Activated gamma-delta T cell treated with Interleukin-2 at 50 U/mL for 16 hours (primary cell): ENCODE measurements at places on chromosomes 4 and X.
A peak's percentile ranks its signal among the peaks of the same experiment; 100 is the strongest.

GRCh38 chr4:30056016-30056766 lies 664.0 kb upstream of the PCDH7 start:
- no peak for DNase-seq

- DNase-seq: no peak
Observed at GRCh38 chr4:123555233-123555806, 158.7 kb downstream of the SPRY1 start.

GRCh38 chr4:8891646-8892555 lies 20.3 kb upstream of the HMX1 start:
- no peak for DNase-seq

- DNase-seq: no peak
Observed at GRCh38 chr4:48635980-48636379, 144.1 kb downstream of the FRYL start.

GRCh38 chr4:156109943-156110900 lies 156.6 kb upstream of the CTSO start:
- no peak for DNase-seq

- DNase-seq: no peak
Observed at GRCh38 chr4:55435141-55435841, 39.5 kb downstream of the TMEM165 start.

- no peak for DNase-seq
Observed at GRCh38 chr4:187178587-187178986, 454.9 kb upstream of the FAT1 start.

GRCh38 chrX:10589098-10589497 lies 31.3 kb downstream of the MID1 start:
- no peak for DNase-seq

DNA sequence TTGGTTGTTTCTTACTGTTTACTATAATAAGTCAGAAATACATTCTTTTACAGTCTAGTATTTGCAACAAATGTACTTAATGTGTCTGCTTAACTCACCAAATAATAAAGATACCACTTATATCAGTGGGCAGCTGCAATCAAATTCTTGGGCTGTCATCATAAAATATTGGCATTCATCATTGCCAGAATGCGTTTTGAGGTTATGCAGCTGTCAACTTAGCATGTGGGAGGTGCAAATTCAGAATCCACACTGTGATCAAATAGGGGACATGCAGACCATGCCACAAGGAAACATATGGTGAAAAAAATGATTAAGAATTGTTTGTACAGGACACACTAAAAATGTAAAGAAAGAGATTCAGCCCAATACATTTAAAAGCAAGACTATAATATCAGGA lies 86.5 kb downstream of the HCCS start:
- DNase-seq: no peak

DNA sequence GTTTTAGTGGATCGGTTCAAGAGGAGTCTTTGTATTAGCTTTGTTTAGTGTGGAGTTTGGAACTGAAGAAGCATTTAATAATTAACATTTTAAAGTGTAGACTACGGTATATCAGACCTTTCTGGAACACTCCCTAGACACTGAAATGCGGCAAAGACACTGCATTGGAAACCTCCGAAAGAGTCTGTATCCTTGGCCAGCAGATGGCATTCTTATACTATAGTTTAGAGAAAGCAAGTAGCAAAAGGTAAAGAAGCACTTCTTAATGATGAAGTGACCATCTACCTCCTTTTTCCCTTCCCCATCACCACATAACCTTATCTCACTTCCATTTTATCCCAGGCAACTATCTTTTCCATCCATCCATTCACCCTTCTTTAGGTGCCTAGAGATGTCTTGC lies 7.6 kb downstream of the FABP2 start:
- peak; percentile 19 for DNase-seq

DNA sequence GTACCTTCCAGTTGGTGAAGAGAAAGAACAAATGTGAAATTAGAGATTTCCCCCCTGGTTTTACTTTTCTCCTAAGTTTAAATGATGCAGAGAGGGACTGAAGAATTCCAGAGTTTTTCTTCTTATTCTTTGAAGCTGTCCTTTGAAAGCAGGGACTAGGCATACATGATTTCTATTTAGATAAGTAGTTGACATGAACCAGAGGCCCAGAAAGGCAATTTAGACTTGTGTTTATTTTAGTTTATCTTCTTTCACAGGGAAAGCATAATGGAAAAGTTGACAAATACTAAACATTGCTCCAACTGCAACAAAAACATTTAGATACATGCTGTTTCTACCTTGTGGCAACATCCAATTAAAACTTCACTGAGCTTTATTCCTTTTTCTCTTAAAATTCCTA lies 32.0 kb downstream of the PTPN13 start:
- no peak for DNase-seq

GRCh38 chr4:37976991-37977470 lies 16.8 kb downstream of the PTTG2 start:
- peak; percentile 67 for DNase-seq
